ENCODE measurements at places on chromosomes 4 and X.

DNA sequence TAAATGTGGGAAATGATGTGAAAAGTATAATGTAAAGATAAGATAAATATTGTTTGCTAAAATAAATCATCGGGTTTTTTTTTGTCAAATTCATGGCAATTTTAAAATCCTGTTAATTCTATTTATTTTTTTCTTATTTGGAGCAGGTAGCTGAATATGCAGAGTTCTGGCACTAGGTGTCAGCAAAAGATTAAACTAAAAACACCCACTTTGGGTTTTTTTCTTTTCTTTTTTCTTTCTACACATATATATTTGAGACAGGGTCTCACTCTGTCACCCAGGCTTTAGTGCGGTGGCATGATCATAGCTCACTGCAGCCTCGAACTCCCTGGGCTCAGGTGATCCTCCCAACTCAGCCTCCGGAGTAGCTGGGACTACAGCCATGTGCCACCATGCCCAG is 6.9 kb upstream of the RAP2C start:
- DNase-seq: no peak

GRCh38 chrX:78314561-78314960 is 12.8 kb downstream of the CYSLTR1 start:
- no peak for DNase-seq

GRCh38 chr4:41878991-41879491 is 56.2 kb upstream of the TMEM33 start:
- DNase-seq: no peak

- DNase-seq: no peak
Observed at GRCh38 chrX:132488180-132488705, 595 bp downstream of the MBNL3 start.

DNA sequence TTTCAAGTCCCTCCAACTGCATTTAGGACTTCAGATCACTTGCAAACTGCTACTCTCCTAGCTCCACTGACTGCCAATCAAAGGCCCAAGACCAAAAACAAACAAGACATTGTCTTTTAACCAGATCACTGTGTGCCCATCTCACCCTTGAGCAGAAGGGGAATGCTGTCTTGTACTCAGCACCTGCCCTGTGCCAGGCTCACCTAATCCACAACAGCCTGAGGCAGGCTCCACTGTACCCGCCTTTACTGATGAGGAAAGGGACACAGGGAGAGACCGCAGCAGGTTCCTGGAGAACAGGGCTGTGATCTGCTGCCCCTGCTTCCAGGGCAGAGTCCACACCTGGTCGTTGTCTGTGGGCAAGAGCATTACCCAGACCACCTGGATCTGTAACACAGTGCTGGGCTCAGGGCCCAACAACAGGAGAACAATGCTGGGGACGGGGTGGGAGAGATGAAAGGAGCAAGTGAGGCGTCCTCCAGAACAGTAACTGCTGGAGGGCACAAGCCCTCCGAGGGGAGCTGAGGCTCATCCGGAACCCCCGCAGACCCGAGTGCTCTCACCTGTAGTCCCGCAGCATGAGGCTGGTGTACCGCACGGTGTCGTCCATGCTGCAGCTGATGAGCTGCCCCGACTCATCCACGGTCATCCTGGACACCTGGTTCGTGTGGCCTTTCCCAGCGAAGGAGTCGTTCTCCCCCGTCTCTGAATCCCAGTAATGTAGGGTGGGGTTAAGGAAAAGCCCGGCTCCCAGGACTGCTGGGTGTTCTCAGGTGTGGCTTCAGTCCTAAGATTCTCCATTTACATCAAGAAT is 33.9 kb downstream of the WDR1 start:
- no peak for DNase-seq

DNA sequence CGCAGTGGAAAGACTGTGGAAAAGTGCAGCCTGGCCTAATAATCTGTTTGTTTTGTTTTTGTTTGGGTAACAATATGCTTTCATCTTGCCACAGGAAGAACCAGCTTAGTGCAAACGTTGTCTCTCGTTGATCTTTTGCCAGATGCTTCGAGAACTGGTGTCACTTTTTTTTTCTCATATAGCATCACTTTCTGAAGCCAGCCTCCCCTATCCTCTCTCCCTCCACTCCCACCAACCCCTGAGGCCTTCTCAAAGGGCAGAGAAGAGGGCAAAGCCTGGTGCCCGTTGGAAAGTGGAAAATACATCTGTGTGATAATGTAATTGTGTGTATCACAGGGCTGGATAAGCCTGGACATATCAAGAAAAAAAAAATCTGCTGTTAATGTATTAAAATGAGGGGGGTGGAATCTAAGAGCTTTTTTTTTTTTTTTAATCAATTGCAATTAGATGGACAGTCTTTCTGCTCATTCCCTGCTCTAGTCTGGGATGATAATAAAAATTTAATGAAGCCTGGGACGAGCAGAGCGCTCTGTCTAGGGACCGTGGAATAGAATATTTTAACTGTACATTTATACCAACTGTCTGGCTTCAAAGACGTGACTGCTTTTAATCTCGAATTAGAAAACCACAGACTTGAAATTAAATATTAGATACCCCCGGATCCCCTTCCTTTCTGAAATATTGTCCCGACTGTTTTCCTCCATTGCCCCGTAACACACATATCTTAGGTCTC is 8.1 kb downstream of the POU4F2 start:
- DNase-seq: no peak

- no peak for DNase-seq
Observed at GRCh38 chrX:49892542-49892941, 13.3 kb downstream of the USP27X start.

GRCh38 chrX:154452823-154453222 is 5.3 kb upstream of the PLXNA3 start:
- DNase-seq: no peak

DNA sequence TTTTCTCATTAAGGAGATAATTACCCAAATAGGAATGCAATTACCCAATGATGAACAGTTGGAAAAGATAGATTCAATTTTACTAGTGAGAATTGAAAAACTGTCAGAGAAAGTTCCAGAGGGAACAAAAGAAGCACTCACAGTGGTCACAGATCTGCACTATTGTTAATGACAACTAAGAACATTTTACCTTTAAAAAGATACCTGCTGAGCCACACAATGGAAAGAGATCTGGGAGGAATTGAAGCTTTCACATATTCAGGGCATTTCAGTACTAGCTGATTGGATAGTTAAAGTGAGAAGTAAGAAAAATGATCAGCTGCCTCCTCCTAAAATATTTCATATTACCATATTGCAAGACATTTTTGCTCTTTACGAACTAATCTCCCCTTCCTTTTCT is 1822.2 kb downstream of the STIM2 start:
- no peak for DNase-seq

- DNase-seq: no peak
Observed at GRCh38 chr4:183493246-183493645, 11.6 kb upstream of the ING2 start.

- DNase-seq: no peak
Observed at GRCh38 chr4:121339307-121339706, 41.5 kb downstream of the QRFPR start.

GRCh38 chr4:155072417-155072816 is 136.0 kb upstream of the NPY2R start:
- no peak for DNase-seq

DNA sequence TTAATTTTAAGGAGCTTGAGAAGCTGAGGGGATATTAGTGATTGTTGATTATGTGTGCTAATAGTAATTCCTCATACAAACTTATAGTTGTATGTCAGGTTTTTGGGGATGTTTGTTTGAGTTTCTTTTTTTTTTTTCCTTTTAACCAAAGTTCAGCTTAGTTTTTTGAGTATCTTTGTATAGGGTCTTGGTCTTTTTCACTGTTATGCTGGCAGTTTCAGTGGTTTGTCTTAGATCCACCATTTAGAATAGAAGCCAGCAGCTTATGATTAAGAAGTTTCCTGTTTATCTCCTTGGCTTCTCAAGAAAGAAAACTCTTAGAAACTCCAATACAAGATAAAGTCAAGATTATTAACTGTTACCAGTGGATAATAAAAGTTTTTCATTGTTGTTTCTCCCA is 16.1 kb downstream of the CPEB2 start:
- DNase-seq: no peak

GRCh38 chrX:130174045-130174704 is 2.4 kb downstream of the RAB33A start:
- DNase-seq: no peak

DNA sequence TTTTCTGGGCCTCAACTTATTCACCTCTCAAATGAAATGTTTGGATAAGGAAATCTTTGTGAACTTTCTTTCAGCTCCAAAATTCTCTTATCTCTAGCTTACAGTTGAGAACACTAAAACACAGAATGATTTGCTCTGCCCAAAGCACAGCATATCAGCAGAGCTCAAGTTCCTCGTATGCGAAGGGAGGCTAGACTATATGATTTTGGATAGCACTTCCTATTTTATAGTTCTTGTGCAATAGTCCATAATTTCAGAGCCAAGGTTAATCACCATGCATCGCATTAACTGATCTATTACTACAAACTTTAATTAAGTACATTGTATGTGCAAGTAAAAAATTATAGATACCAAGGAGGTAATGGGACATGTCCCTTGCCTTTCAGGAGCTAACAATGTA is 27.0 kb upstream of the KLHL13 start:
- DNase-seq: no peak

GRCh38 chrX:11533199-11533651 is 132.5 kb downstream of the ARHGAP6 start:
- peak; percentile 44 for DNase-seq

DNA sequence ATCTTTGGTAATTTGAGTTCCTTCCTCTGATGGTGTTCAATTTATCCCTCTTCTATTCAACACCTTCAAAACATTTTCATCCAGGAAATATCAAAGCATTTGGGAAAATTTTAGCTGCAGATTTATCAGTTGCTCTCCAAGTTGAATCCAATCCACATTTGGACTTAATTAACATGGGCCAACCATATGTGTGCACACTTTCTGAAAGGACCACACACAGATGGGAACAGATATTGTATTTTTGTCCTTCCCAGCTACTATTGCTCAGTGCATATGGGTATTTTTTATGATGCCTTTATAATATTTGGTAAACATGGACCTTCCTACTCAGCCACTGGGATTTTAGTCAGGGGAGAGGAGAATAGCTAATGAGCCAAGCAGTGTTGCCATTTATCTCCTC is 65.2 kb downstream of the GLRA2 start:
- DNase-seq: no peak

DNA sequence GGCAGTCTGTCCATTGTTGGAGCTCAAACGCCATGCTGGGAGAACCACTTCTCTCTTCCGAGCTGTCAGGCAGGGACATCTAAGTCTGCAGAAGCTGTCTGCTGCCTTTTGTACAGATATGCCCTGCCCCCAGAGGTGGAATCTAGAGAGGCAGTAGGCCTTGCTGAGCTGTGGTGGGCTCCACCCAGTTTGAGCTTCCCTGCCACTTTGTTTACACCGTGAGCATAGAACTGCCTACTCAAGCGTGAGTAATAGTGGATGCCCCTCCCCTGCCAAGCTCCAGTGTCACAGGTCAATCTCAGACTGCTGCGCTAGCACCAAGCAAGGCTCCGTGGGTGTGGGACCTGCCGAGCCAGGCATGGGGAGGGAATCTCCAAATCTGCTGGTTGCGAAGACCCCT is 145.7 kb downstream of the VSIG4 start:
- DNase-seq: no peak

DNA sequence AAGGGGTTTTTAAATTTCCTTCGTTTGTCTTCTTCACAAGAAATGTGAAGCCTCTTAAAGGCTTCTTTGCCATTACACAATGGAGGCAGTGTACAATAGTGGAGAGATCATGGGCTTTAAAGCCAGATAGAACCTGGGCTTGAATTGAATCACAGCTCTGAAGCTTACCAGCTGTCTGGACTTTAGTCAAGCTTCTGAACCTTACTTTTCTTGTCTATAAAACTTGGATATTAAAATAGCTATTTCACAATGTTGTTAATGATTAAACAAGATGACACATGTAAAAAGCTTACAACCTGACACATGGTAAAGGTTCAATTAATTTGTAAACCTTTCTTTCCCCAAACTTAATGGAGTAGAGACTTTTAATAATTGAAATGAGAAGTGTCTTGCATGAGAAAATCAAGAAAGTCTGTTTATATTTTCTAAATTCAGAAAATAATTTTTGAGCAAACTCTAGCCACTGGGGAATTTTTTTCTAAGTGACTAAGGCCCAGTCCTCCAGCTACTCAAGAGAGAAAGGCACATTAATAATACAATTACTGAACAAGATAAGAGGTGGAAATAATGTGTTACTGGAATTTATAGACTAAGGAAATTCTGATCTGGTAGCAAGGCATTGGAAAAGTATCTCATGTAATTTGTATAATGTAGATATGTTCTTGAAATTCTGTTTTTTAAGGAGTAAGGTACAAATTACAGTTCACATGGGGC is 21.7 kb upstream of the TBC1D8B start:
- no peak for DNase-seq

- DNase-seq: no peak
Observed at GRCh38 chr4:35912174-35912573, 332.1 kb downstream of the ARAP2 start.

DNA sequence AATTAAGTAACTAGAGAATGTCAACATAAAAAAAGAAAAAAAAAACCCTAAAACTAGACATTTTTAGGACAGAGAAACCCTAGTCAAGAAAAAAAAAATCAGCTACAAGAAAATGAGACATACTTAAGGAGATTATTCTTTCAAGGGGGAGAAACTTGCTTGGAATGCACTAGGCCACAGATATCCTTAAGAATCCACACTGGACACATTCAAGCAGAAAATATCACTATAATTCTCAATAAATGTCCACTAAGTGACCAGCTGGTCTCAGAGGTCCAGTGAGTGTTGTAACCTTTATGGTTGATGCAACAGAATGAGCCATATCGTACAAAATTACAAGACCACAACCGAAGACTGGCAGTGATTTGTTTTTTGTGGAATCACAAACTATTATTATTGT is 15.6 kb upstream of the IBSP start:
- no peak for DNase-seq

GRCh38 chr4:8285976-8286718 is 16.6 kb downstream of the HTRA3 start:
- DNase-seq: no peak

- no peak for DNase-seq
Observed at GRCh38 chrX:2767631-2768455, 16.0 kb downstream of the XG start.

DNA sequence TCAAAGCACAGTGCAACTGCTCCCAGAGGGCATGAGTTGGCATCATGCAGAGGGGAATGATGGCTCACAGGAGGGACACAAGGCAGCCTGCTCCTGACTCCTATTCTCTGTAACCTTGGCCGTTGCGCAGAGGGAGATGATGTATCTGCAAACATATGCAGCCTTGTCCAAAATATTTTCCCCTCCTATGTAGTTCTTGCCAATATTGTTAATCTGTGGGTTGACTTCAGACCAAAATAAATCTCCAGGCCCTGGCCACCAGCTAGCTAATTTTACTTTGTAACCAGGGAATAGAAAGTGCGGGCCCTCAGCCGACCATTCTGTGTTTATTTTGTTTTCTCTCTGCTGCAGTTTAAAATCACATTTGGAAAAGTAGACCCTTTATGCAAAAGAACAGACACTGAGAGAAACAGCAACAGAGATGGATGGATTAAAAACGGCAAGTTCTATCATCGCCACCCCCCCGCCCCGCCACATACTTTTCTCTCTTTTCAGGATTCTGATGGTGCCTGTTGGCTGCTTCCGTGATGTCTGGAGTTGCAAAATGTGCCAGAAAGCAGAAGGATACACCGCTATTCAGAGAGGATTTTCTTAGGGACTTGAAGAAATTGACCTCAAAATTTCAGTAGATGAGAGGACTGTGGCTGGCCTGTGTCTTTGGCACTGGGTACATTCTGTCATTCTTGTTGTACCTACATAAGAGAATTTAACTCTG is 185.3 kb upstream of the BCOR start:
- no peak for DNase-seq

- DNase-seq: no peak
Observed at GRCh38 chr4:173932701-173933100, 350.8 kb downstream of the FBXO8 start.

GRCh38 chr4:138204507-138204906 is 37.6 kb downstream of the SLC7A11 start:
- DNase-seq: peak; percentile 8
